ENCODE measurements at places on chromosomes 13 and 19. TPM values are rescaled to one million over a fixed set of nuclear protein-coding genes. Genes with fewer than 3 reads are reported as not detected.

The BICRA gene
- total RNA-seq, result 2.4 TPM

The ATP8B3 gene
- total RNA-seq, result 0.95 TPM

The LRRC63 gene
- total RNA-seq, result under 0.01 TPM

The APC2 gene
- total RNA-seq, result 0.63 TPM

The ATP4A gene
- not detected for total RNA-seq

The ADGRE1 gene
- not detected for total RNA-seq
